ENCODE measurements at places on chromosomes 1 and 21.

GRCh38 chr1:232704694-232705680 lies 75.1 kb upstream of the SIPA1L2 start:
- DNase-seq, result peak; percentile 85

- no peak for DNase-seq
These were observed 14.4 kb upstream of the SFN start for GRCh38 chr1:26848499-26848898.

DNA sequence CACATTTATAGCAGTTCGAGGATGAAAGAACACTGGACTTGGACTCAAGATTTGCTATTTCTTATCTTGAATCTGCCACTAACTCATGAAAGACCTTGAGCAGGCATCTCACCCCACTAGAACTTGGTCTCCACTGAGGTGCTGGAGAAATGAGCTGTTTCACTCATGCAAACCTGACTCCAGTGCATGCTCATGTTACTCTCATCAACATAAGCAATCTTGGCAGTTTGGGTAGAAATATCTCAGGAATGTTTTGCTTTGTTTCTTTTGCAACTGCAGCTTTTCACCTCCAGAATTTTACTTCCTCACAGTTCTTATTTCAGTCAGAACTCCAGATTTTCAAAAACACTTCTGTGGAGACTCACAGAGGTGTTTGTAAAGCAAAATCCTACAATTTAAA lies 46.2 kb upstream of the DAB1 start:
- no peak for DNase-seq

- DNase-seq, result no peak
These were observed 59.7 kb downstream of the TNR start for GRCh38 chr1:175683491-175684298.

DNA sequence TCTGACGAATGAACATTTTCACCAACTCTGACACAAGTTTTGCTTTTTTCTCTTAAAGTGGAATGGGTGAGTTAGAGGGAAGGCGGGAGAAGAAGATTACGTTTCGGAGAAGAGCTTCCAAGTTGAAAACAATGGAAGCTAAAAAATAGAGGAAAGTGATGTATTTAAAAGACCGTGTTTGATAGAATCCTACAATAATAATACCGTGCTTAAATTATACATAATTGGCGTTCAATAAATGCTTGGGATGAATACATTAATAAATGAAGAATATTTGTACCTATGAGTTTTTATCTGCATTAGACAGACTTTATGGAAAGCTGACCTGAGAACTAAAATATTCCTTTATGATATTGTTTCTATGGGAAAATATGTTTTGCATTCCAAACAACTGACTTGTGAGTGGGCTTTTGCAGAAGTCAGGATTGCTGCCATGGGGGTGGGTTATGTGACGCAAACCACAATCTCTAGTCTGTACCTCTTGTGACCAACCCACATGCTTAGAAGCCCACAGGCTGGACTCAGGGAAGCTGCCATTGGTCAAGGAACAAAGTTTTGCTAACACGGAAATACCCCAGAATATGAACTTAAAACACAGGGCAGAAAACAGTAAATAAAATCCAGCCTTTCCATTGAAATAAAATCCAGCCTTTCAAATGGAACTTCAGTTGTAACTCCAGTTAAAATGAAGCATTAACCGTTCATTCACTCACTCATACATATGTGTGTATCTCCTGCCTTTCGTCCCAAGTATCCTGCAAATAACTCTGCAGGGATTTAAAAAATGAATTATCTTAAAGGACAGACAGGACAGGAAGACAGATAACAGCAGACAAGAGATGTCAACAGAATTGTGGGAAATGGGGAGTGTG lies 21.3 kb upstream of the ATF3 start:
- peak; percentile 53 for DNase-seq

Measured in OCI-M1 (cell line).